ENCODE measurements at places on chromosomes 16 and 17. TPM values are rescaled to one million over a fixed set of nuclear protein-coding genes. Genes with fewer than 3 reads are reported as not detected.

DNA sequence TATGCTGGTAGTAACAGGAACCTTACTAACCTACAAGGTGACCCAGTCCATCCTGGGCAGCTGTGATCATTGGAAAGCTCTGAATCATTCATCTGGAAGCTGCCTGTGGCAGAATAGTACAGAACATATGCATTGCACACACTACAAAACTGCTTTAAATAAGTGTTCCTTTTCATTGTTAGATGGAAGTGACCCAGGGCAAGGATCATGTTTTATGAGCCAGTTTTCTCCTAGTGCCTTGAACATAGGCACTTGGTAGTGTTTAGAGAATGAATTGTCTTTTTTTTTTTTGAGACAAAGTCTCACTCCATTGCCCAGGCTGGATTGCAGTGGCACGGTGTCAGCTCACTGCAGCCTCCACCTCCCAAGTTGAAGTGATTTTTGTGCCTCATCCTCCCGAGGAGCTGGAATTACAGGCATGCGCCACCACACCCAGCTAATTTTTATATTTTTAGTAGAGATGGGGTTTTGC lies 55.4 kb downstream of the TENT4B start:
- H3K4me1 ChIP-seq, result peaks cover 48% of the 10 kb centered on the region
- H3K27ac ChIP-seq, result peak overlapping the region; percentile 32
- DNase-seq, result no peak
- no peaks in the 10 kb centered on the region for H3K27me3 ChIP-seq
- no peak overlapping the region for H3K4me3 ChIP-seq
- H3K36me3 ChIP-seq, result no peaks in the 10 kb centered on the region

DNA sequence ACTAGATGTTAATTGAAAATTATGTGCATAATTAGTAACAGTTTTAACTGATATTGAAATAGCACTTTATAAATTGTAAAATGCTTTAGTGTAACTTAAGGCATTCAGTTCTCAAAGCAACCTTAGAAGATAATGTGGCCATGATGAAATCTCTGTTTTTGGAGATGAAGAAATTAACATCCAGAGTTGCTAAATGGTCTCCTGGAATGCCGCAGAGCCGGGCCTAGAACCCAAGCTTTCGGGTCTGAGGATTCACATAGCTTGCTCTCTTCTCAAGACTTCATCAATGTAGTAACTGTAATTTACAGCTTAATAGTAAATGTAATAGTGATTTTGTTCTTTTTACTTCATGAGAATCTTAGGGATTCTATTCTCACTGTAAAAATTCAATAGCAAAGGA lies 272.3 kb downstream of the HS3ST3A1 start:
- no peak overlapping the region for H3K4me3 ChIP-seq
- no peak for DNase-seq
- H3K27ac ChIP-seq, result no peak overlapping the region
- H3K4me1 ChIP-seq, result no peaks in the 10 kb centered on the region
- no peaks in the 10 kb centered on the region for H3K27me3 ChIP-seq

The QRICH2 gene
- total RNA-seq, result 3.6 TPM

The CDC6 gene
- total RNA-seq, result 5.8 TPM

The RBFOX1 gene
- 1.00 TPM for total RNA-seq

The TIMM22 gene
- total RNA-seq, result 16.2 TPM

DNA sequence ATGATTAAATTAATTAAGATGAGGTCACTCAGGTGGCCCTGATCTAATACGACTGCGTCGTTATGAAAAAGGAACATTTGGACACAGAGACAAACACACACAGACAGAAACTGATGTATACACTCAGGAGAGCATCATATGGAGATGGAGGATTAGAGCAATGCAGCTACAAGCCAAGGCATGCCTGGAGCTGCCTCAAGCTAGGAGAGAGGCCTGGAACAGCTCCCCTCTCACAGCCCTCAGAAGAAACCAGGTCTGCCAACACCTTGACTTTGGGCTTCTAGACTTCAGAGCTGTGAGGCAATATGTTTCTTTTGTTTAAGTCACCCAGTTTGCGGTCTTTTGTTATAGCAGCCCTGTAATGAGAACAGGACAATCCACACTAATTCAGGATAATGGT lies 318.9 kb downstream of the HS3ST3B1 start:
- H3K36me3 ChIP-seq, result no peaks in the 10 kb centered on the region
- H3K27me3 ChIP-seq, result no peaks in the 10 kb centered on the region
- no peak overlapping the region for H3K4me3 ChIP-seq
- DNase-seq, result no peak
- peaks cover 7% of the 10 kb centered on the region for H3K4me1 ChIP-seq

GRCh38 chr16:55809851-55810250 lies 23.0 kb downstream of the CES1 start:
- no peaks in the 10 kb centered on the region for H3K27me3 ChIP-seq
- H3K4me3 ChIP-seq, result no peak overlapping the region
- no peaks in the 10 kb centered on the region for H3K36me3 ChIP-seq
- H3K4me1 ChIP-seq, result no peaks in the 10 kb centered on the region
- DNase-seq, result no peak
- no peak overlapping the region for H3K27ac ChIP-seq

The RNF157 gene
- total RNA-seq, result 8.6 TPM

The PIGW gene
- total RNA-seq, result 6.0 TPM

The ZDHHC1 gene
- 1.9 TPM for total RNA-seq

GRCh38 chr16:87584271-87584670 lies 18.0 kb upstream of the JPH3 start:
- no peak for DNase-seq
- no peak overlapping the region for H3K4me3 ChIP-seq
- H3K4me1 ChIP-seq, result peaks cover 14% of the 10 kb centered on the region
- no peaks in the 10 kb centered on the region for H3K36me3 ChIP-seq
- H3K27ac ChIP-seq, result no peak overlapping the region

GRCh38 chr17:81741049-81741593 lies 29.0 kb downstream of the SLC25A10 start:
- H3K4me3 ChIP-seq, result no peak overlapping the region
- no peaks in the 10 kb centered on the region for H3K4me1 ChIP-seq
- DNase-seq, result no peak
- no peak overlapping the region for H3K27ac ChIP-seq
- no peaks in the 10 kb centered on the region for H3K36me3 ChIP-seq
- no peaks in the 10 kb centered on the region for H3K27me3 ChIP-seq

GRCh38 chr16:85286951-85287814 lies 174.9 kb upstream of the CIBAR2 start:
- H3K4me1 ChIP-seq, result peaks cover 34% of the 10 kb centered on the region
- H3K36me3 ChIP-seq, result no peaks in the 10 kb centered on the region
- no peak overlapping the region for H3K4me3 ChIP-seq
- DNase-seq, result no peak

DNA sequence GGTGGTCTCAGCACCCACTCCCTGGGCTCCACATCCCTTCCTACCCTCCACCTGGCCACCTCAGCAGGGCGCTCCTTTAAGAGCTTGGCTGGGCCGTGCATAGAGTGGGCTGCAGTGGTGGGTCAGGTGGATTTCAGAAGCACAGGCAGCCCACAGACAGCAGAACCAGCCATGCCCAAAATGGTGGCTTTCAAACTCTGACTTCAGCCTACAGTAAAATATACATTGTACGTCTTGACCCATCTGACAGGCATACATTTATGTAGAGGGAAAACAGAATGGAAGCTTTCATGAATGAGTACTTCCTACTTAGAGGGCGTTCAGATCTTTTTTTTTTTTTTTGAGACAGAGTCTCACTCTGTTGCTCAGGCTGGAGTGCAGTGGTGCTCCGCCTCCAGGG lies 26.0 kb upstream of the LASP1NB start:
- no peaks in the 10 kb centered on the region for H3K27me3 ChIP-seq
- H3K4me3 ChIP-seq, result no peak overlapping the region
- H3K27ac ChIP-seq, result peak overlapping the region; percentile 65
- peaks cover 35% of the 10 kb centered on the region for H3K4me1 ChIP-seq

DNA sequence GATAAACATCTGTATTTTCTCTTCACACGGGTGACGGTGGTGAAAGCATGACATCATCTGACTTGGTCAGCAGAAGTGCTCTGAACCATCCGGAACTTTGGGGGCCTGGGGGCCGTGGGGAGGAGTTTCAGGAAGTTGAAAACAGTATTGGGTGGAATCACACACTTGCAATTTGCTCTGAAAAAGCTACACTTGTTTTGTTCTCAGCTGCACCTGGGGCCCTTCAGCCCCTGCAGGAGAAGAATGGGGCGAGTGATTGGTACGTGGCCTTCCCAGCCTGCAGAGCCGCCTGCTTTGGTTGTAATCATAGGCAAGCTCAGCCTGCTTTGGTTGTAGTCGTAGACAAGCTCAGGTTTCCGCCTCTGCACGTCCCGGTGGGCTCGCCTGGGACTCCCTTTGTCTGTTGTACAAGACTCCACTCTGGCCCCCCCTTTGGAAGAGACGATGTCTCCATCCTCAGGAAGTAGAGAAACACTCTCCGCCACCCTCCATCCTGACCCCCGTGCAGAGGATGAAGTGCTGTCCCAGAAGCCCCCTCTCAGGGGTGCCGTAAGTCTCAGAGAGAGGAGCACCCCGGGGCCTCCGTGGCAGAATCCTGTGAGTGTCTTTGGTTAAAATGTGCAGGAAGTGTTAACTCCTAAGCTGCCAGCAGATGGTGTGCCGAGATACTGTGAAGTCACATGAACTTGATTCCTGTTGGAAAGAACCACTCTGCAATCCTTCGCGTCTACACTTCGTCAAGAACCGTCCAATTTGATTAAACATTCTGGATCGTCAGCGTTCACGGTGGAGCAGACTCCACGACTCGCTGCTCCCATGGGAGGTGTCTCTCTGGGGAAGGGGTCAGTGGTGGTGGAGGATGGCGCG lies 5.4 kb downstream of the BANP start:
- no peaks in the 10 kb centered on the region for H3K27me3 ChIP-seq
- DNase-seq, result peak; percentile 67
- peak overlapping the region; percentile 86 for H3K27ac ChIP-seq
- no peak overlapping the region for H3K4me3 ChIP-seq
- peaks cover 28% of the 10 kb centered on the region for H3K4me1 ChIP-seq

GRCh38 chr16:3439637-3440036 lies 3.7 kb downstream of the ZNF597 start:
- H3K27ac ChIP-seq, result no peak overlapping the region

GRCh38 chr17:38601539-38602351 lies 4.0 kb downstream of the SRCIN1 start:
- H3K27ac ChIP-seq, result peak overlapping the region; percentile 52
- no peaks in the 10 kb centered on the region for H3K36me3 ChIP-seq
- no peak overlapping the region for H3K4me3 ChIP-seq
- H3K4me1 ChIP-seq, result peaks cover 21% of the 10 kb centered on the region

- DNase-seq, result no peak
- H3K36me3 ChIP-seq, result no peaks in the 10 kb centered on the region
- peak overlapping the region; percentile 87 for H3K27ac ChIP-seq
- no peaks in the 10 kb centered on the region for H3K27me3 ChIP-seq
- peaks cover 68% of the 10 kb centered on the region for H3K4me1 ChIP-seq
- H3K4me3 ChIP-seq, result no peak overlapping the region
Measured at GRCh38 chr17:57949649-57950048, 5.6 kb downstream of the CUEDC1 start.

The HSF5 gene
- not detected for total RNA-seq

DNA sequence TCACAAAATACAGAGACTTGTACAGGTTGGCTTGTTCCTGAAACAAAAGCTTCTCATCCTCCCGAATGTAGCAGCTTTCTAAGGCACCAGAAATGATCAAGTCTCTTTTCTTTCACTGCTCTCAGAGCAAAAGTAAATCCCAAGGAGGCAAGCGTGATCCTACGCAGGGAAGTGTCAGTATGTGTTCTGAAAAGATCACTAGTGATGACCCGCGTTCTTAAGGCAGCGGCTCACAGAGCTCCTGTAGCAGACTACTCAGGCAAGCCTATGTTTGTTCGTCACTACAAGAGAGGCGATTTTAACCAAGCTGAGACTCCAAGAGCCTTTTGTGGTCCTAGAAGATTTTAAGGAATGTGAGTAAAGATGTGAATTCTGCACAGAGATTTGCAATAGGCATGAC lies 34.5 kb downstream of the WIPI1 start:
- no peaks in the 10 kb centered on the region for H3K4me1 ChIP-seq
- DNase-seq, result no peak
- H3K27me3 ChIP-seq, result no peaks in the 10 kb centered on the region
- no peaks in the 10 kb centered on the region for H3K36me3 ChIP-seq
- no peak overlapping the region for H3K27ac ChIP-seq

- no peaks in the 10 kb centered on the region for H3K4me1 ChIP-seq
- no peaks in the 10 kb centered on the region for H3K36me3 ChIP-seq
- no peak overlapping the region for H3K4me3 ChIP-seq
- peak; percentile 29 for DNase-seq
- no peaks in the 10 kb centered on the region for H3K27me3 ChIP-seq
- peak overlapping the region; percentile 1 for H3K27ac ChIP-seq
Measured at GRCh38 chr16:76970087-76970744, 220.8 kb upstream of the MON1B start.

DNA sequence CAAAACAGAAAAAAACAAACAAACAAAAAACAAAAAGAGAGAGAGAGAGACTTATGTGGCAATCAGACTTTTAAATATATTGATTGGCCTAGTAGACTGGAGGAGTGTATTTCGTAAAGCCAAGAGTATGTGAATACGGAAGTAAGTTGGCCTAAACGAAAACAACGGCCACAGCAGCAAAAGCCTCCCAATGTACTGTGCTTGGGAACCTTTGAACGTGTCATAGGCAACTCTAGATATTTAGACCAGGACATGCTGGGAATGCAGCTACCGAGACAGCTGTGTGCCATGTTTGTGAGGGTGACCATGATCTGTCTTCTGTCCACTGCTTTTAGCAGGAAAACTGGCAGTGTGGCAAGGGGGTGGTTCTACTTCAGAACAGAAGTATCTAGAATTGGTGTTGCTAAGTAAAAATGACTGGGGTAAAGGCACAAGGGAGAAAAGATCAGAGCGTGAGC lies 7.4 kb downstream of the MAF start:
- no peak for DNase-seq
- peak overlapping the region; percentile 60 for H3K27ac ChIP-seq
- no peak overlapping the region for H3K4me3 ChIP-seq
- peaks cover 5% of the 10 kb centered on the region for H3K4me1 ChIP-seq
- H3K36me3 ChIP-seq, result no peaks in the 10 kb centered on the region

The GLIS2 gene
- total RNA-seq, result 3.6 TPM

DNA sequence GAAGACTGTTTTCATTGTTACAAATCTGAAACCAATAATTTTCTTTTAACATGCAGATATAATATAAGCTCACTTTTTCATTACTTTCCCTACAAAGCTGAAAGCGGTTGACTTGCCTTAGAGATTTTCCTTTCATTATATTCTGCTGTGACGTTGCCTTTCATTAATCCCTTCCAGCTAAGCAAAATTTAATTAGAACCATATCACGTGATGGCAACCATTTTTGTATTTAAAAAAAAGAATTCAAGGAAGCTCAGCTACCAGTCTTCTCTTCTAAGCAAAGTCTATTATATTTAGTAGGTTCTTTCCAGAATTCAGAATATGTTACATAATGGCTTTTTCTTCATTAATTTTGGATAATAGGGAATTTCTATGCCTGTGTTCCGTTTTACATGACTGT lies 186.5 kb downstream of the PRKCA start:
- no peak overlapping the region for H3K4me3 ChIP-seq
- peak overlapping the region; percentile 75 for H3K27ac ChIP-seq
- DNase-seq, result no peak
- H3K36me3 ChIP-seq, result no peaks in the 10 kb centered on the region

- peaks cover 42% of the 10 kb centered on the region for H3K4me1 ChIP-seq
- H3K27me3 ChIP-seq, result no peaks in the 10 kb centered on the region
- H3K4me3 ChIP-seq, result no peak overlapping the region
- H3K27ac ChIP-seq, result peak overlapping the region; percentile 74
- DNase-seq, result no peak
- H3K36me3 ChIP-seq, result no peaks in the 10 kb centered on the region
Measured at GRCh38 chr16:4215106-4215505, 26.8 kb downstream of the SRL start.

GRCh38 chr16:54935266-54935968 lies 4.8 kb downstream of the IRX5 start:
- no peak overlapping the region for H3K4me3 ChIP-seq
- no peaks in the 10 kb centered on the region for H3K36me3 ChIP-seq
- peaks cover 86% of the 10 kb centered on the region for H3K27me3 ChIP-seq
- DNase-seq, result no peak

All from hepatocyte (in vitro differentiated cells).